ENCODE measurements at places on chromosomes 7 and 10.

- DNase-seq: no peak
Measured at GRCh38 chr7:155758348-155758747, 53.9 kb downstream of the SHH start.

GRCh38 chr10:116150606-116151005 lies 122.4 kb downstream of the GFRA1 start:
- no peak for DNase-seq

- no peak for DNase-seq
Measured at GRCh38 chr7:73891178-73891885, 30.4 kb downstream of the TMEM270 start.

DNA sequence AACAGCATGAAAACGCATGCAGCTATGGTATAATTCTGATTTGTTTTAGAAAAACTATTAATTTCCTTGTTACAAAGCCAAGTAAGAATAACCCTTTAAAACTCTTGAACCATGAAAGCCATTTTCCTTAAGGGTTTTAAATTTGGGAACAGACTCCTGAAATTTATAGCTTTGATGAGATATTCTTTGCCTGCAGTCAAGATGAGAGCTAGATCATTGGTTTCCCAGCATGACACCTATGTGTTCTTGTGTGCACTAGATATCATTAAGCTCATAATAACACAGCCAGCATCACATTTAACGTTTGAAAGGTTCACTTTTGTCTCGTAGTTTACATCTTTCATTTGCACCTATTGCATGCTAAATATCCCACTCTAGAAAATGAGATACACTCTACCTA lies 202.2 kb downstream of the PHF14 start:
- DNase-seq: no peak

GRCh38 chr7:17526621-17527020 lies 228.2 kb downstream of the AHR start:
- DNase-seq: no peak
